Dermis microvascular lymphatic vessel endothelial cell (primary cell): ENCODE measurements at places on chromosomes 7 and 10. TPM values are rescaled to one million over a fixed set of nuclear protein-coding genes. Genes with fewer than 3 reads are reported as not detected.

DNA sequence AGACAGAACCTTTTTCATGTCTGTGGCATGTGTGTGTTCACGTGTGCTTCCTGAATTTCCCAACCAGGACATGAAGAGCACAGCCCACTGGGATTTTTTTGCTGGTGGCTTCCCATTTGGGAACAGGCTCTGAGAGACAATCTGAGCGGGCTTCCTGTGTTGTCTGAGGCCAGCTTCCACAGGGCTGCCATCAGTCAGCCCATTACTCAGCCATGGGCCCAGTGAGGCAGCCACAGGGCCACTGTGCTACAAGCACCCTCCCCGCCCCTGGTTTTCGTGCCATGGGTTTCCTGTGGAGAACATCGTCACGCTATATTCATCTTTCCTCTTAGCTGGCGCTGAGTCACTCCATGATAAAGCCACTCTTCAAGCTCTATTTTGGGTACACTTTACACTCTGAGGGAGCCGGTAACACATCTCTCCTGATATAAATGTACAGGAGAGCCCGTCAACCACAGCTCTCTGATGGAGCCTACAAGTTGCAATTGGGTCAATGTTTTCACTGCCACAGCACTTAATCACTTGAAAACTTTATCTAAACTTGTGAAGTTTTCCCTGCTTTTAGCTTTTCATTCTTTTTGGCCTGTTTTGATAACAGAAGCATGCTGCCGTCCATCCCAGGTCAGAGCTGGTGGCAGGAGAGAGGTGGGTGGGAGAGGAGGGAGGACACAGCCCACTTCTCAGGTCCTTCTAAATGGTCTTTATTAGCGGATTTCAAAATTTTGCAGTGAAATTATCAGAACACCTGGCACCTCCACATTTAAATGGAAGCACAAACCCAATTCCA lies 96.9 kb downstream of the HIPK2 start:
- peak; percentile 76 for DNase-seq

GRCh38 chr7:28068811-28069216 lies 111.8 kb downstream of the JAZF1 start:
- no peak for DNase-seq

- peak; percentile 68 for DNase-seq
These were observed 58.8 kb upstream of the AKR1E2 start for GRCh38 chr10:4767033-4767814.

DNA sequence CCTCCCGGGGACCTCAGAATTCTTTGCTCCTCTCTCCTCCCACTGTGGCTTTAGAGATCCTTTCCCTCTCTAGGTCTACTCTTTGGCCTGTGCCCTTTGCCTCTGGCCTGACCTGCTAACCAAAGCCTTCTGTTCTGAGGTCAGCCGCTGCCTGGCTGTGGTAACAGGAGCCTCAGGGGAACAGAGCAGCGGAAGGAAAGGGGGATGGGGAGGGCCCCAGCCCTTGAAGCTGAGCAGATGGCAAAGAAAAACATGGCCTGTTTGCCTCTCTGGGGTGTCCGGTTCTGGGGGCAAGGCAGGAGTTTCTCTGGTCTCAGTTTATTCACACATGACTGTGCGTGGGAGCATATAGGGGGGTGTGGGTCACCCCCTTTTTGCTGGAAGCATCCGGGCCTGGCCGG lies 28.2 kb downstream of the COL26A1 start:
- DNase-seq, result no peak

GRCh38 chr7:102190776-102191350 lies 95.8 kb upstream of the SH2B2 start:
- no peak for DNase-seq

DNA sequence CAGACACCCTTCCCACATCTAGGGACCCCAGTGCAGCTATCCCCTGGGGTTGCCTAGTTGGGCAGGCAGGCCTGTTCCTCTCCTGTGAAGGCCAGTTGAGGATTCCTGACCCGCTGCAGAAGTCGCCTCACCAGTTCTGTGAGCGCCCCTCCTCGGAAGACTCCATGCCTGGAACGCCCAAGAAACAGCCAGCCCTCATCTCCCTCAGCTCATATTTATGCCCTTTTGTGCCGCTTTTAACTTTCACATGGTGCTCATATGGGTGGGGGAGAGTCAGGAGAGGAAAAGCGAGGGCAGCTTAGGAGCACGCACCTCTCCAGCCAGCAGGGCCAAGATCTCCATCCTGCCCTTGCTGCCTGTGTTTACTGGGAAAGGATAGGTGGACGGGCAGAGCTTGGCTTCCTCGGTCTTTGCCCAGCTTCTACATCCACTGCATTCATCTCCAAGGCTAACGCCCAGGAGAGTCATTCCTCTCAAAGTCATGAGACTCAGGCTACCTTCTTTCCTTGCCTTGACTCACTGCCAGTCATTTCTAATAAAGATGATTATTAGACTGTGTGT lies 286.6 kb downstream of the USP6NL start:
- DNase-seq, result no peak

GRCh38 chr10:80501913-80502521 lies 35.7 kb upstream of the SH2D4B start:
- DNase-seq, result no peak

DNA sequence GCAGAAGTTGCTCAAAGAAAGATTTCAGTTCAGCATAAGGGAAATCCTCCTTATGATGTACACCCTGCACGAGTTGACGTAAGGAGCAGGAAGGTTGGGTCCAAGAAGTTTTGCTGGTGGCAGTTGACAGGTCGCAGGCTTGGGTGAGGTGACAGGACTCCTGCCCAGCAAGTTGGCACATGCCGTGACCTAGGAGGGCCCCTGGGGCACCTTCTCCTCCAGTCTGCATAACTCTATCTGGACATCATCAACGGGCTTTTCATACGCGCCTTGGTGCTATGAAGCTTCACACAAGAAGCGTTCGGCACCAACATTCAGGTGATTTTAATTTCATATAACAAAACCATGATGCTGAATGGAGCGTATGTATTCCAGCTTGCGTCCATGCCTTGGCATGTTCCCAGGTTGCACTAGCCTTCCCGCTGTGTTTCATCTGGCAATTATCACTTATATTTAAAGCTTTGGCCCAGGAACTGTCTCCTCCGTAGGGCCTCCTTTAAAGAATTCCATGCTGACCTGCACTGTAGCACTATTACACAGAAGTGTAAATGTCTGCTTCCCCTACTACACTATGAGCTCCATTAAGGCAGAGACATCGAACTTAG lies 651.6 kb upstream of the FOXK1 start:
- DNase-seq, result no peak

DNA sequence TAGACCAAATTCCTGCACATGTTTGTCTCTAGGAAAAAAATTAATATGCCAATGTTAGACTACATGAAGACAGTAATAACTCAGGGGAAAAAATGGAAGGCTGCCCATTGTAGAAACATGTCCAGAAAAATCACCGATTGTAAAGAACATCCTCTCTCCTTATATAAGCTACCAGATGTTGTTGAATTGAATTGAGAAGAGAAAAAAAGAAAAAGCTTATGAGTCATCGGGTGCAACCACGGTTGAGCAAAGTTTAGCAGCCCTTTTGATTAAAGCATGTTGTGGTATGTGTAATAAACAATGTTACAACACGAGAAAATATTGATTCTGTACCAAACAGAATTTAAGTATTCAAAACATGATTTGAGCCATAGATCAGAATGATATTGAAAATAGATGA lies 102.3 kb upstream of the ARHGAP21 start:
- DNase-seq, result peak; percentile 65

GRCh38 chr10:11846542-11846941 lies 23.4 kb downstream of the PROSER2 start:
- DNase-seq, result no peak

GRCh38 chr10:89373916-89374711 lies 3.7 kb upstream of the IFIT1B start:
- peak; percentile 99 for DNase-seq

GRCh38 chr10:97030894-97031293 lies 154.9 kb downstream of the SLIT1 start:
- no peak for DNase-seq

GRCh38 chr7:37391791-37392672 lies 56.6 kb downstream of the ELMO1 start:
- peak; percentile 41 for DNase-seq

- DNase-seq, result no peak
These were observed 980 bp downstream of the ADAM8 start for GRCh38 chr10:133275684-133276092.

DNA sequence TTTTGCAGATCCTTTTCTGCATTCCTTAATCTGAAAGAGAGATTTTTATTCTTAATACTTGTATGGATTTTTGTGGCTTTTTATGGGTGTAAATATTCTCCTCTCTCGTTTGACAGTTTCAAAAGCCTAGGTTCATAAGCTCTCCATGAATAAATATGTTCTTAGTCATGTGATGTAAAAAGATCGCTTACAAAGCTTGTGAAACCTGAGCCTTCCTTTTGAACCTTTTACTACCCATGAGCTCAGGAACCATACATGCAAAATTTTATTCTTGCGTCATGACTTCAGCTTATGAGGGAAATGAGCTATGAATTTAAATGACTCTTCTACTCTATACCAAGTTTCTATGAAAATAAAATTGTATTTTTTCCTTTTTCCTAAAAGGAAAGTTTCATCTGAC lies 98.7 kb downstream of the POLL start:
- peak; percentile 5 for DNase-seq

GRCh38 chr10:109619914-109620313 lies 303.4 kb downstream of the XPNPEP1 start:
- DNase-seq, result no peak

GRCh38 chr7:48384180-48384752 lies 213.0 kb downstream of the ABCA13 start:
- DNase-seq, result no peak

- DNase-seq, result no peak
These were observed 281.7 kb downstream of the BBS9 start for GRCh38 chr7:33411020-33411419.

SUN3 gene
- total RNA-seq, result not detected in 2 replicates

PTPN20 gene
- total RNA-seq, result 0.13 and 0.76 TPM in 2 replicates

DBNL gene
- 92.4 and 114 TPM in 2 replicates for total RNA-seq

WDR86 gene
- not detected in 2 replicates for total RNA-seq

NRAP gene
- total RNA-seq, result not detected in 2 replicates

OPN4 gene
- total RNA-seq, result not detected in 2 replicates

CABCOCO1 gene
- not detected in 2 replicates for total RNA-seq

TRIM73 gene
- total RNA-seq, result 0.90 and 1.0 TPM in 2 replicates

HMX2 gene
- not detected in 2 replicates for total RNA-seq

BHLHA15 gene
- total RNA-seq, result 0.51 TPM in 2 replicates

ARMH3 gene
- 5.3 and 6.3 TPM in 2 replicates for total RNA-seq
